HuH-7 (cell line): ENCODE measurements at places on chromosomes 12 and 14.

GRCh38 chr12:81968421-81968820 is 209.3 kb upstream of the PPFIA2 start:
- no peak for DNase-seq

DNA sequence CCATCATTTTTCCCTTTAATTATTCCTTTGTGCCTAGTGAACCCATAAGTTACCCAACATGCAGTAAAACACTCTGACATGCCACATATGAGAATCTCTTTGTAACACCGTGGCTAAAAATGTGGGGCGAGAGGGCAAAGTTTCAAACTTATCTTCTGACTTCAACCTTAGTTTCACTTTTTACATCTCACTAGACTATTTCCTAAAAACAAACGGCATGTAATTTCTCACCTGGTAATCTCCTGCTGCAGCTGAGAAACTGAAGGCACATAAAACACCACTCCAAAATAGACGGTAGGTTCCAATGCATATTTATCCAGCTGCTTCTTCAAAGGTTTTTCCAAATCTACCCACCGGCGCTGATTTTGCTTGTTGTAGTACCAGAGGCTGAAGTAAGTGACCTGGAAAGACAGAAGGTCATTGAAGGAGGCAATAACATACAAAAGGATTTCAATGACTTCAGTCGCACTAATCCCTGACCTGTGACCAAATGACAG is 37.9 kb downstream of the PTPN21 start:
- no peak for DNase-seq

DNA sequence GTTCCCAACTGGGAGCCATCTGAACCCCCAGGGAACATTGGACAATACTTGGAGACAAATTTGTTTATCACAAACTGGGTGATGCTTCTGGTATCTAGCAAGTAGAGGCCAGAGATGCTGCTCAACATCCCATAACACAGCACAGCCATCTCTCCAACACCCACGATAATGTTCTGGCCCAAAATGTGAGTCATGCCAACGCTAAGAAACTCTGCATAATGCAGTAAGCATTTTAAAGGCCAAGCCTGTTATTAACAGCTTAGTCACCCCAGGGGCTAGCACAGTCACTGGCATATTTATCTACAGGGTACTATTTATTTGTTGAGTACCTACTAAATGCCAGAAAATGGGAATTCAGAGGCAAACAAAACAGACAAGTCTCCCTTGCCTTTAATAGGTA is 873.1 kb upstream of the TMEM132C start:
- DNase-seq, result no peak

- no peak for DNase-seq
Observed at GRCh38 chr14:55446833-55447232, 6.4 kb upstream of the TBPL2 start.

- DNase-seq, result no peak
Observed at GRCh38 chr14:87409393-87409792, 583.6 kb downstream of the GALC start.

DNA sequence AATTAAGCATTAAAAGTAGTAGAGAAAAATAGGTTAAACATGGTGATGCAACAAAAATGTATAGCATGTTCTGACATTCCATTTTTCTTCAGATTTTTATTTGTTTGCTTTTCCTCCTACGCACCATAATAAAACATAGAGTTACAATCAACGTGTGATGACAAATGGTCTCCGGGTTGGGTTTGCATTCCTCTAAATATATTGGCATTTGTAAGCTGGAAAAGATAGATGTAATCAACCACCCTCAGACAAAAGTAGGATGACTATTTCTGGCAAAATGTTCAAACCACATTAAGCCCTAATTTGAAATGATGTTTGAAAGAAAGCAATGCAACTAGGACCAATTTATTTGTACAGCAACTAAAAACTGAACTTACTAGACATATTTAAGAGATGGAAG is 58.4 kb downstream of the SLC25A21 start:
- DNase-seq, result no peak

GRCh38 chr12:116194935-116195431 is 82.5 kb downstream of the MED13L start:
- DNase-seq, result no peak

DNA sequence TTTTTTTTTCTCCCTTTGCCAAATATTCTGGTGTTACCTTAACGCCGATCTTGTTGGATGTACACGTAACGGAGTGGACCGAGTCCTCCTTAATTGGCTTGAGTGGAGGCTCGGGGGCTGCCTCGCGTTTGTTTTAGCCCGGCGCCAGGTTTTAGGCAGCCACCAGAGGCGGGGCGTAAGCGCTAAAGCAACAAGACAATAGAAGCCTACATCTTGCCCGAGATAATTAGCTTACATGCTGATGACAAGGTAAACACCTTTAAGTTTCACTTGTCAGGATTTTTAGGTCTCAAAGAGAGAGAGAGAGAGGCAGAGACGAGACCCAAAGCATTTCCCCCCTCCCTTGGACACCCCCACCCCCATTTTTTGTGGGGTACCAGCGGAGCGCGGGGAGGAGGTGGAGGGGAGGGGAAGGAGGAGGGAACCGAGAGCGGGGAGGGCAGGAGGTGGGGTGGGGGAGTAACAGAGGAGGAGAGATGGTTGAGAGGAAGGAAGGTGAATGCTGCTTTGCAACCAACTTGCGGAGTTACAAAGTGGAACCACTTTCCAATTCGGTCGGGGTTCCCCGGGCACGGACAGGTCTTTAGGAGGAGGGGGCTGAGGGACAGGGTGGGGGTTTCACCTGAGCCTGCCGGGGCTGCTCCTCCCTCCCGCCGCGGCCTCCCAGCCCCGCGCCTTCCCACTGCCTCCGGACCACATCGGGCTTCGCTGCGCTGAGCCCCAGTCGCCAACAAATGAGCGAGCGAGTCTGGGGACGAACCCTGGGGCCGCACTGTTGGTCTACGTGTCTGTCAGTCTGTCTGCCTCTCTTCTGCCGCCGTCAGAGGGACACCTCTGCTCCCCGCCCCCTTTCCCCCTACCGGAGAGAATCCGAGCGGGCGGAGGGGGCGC is at the start of gene NKX2-1:
Gene NKX2-1 (minus strand): TSS at position 802 of the 891 bp plus-strand sequence. CDS start 103 bp downstream, at position 699.
- peak; percentile 35 for DNase-seq

GRCh38 chr14:99537399-99537798 is 56.2 kb downstream of the CCNK start:
- DNase-seq, result no peak

DNA sequence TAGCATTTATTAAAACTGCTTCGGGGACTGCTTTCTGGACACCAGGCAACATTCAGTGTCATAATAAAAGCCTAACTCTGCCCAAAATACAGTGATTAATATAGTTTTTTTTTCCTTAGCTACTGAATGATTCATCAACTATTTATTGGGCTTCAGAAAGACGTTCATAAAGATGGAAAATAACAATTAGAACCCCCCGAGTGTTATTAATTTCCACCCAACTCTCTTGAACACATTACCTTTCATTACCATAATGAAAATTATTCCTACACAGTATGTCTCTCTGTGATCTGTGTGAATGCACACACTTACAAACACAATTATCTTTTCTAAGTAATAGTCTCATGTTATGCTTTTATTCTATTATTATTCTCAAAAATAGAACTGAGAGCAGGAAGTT is 473.0 kb downstream of the ADAMTS20 start:
- no peak for DNase-seq

DNA sequence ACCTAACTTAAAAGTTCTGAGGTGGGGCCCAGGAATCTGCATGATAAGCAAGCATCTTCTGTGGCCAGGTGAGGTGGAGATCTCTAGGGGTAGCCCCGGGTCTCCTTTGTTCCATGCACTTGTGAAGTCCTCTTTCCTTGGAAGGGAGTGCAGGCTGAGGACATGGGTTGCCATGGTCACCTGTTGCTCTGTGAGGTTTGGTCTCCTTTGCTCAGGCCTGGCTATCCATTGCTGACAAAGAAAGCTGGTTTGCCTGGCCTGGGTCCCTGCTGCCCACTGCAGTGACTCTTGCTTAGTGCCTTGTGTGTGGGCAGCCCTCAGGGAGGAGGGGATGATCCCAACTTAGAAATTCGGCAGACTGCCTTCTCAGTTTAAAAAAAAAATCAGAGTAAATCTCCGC is 11.1 kb downstream of the NRXN3 start:
- no peak for DNase-seq

GRCh38 chr12:116538682-116539305 is 20.4 kb upstream of the MAP1LC3B2 start:
- DNase-seq, result no peak

DNA sequence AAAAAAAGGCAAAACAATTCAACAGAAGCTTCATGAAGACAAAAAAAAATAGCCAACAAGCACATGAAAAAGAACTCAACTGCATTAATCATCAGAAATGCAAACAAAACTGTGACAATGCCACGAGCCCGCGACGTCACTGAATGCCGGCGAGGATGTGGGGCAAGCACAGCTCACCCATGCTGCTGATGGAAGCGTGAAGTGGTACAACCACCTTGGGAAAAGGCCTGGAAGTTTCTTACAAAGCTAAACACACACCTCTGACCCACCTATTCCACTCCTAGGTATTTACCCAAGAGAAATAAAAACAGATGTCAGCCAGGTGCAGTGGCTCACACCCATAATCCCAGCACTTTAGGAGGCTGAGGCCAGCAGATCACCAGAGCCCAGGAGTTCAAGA is 10.5 kb downstream of the BTBD6 start:
- DNase-seq, result no peak

GRCh38 chr12:20646239-20646827 is 48.8 kb upstream of the SLCO1C1 start:
- peak; percentile 31 for DNase-seq

DNA sequence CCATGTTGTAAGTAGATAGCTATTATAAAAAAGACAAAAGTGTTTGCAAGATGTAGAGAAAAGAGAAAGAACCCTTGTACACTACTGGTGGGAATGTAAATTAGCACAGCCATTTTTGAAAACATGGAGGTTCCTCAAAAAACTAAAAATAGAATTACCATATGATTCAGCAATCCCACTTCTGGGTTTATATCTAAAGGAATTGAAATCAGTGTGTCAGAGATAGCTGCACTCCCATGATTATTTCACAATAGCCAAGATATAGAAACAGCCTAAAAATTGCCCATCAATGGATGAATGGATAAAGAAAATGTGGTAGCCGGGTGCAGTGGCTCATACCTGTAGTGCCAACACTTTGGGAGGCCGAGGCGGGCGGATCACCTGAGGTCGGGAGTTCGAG is 9.2 kb downstream of the PSMC6 start:
- no peak for DNase-seq

GRCh38 chr14:103298620-103299019 is 35.4 kb upstream of the EIF5 start:
- DNase-seq, result peak; percentile 52

DNA sequence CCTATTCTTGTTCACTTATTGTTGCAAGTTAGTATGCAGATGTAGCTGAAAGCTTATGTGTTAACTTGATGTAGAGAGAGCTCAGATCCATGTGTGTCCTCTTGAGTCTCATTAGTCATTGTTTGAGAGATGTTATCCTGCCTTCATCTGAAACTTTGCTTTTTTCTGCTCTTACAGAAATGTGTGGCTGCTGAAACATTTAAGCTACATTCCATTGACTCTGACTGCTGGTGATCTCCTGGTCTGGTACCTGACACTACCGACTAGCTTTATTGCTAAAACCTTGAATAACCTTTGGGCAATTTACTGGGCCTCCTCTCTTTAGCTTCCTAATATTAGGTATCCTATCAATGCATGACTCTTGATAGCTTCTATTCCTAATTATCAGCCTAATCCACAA is 705.6 kb upstream of the FOXG1 start:
- DNase-seq, result no peak

GRCh38 chr14:31207287-31207754 is 272 bp downstream of the HECTD1 start:
- DNase-seq, result no peak

GRCh38 chr12:121444842-121445202 is 44.9 kb downstream of the RNF34 start:
- no peak for DNase-seq

GRCh38 chr12:21644516-21644915 is 13.1 kb downstream of the LDHB start:
- no peak for DNase-seq

GRCh38 chr14:67331368-67332125 is 28.1 kb downstream of the ATP6V1D start:
- no peak for DNase-seq

- no peak for DNase-seq
Observed at GRCh38 chr12:98895086-98895651, 250.1 kb downstream of the APAF1 start.

GRCh38 chr12:130970165-130970907 is 16.6 kb downstream of the ADGRD1 start:
- DNase-seq, result peak; percentile 42

DNA sequence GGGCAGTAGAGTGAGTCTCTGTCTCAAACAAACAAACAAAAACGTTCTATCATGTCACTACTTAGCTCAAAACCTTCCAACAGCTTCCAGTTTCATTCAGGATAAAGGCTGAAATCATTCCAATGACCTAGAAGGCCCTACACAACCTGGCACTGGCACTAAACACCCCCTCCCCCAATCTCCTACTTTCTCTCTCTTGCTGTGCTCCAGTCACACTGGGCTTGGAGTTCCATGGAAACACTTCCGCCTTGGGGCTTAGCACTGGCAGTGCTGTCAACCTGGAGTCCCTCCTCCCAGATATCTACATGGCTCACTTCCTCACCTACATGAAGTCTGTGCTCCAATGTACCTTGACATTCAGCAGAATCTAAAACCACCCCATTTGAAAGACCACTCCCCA is 65.0 kb upstream of the SINHCAF start:
- DNase-seq, result no peak

GRCh38 chr12:132439333-132439904 is 50.5 kb upstream of the FBRSL1 start:
- no peak for DNase-seq

GRCh38 chr12:11431486-11431885 is 36.1 kb upstream of the PRB2 start:
- no peak for DNase-seq

- DNase-seq, result no peak
Observed at GRCh38 chr12:75705749-75706711, 194.6 kb upstream of the KRR1 start.

DNA sequence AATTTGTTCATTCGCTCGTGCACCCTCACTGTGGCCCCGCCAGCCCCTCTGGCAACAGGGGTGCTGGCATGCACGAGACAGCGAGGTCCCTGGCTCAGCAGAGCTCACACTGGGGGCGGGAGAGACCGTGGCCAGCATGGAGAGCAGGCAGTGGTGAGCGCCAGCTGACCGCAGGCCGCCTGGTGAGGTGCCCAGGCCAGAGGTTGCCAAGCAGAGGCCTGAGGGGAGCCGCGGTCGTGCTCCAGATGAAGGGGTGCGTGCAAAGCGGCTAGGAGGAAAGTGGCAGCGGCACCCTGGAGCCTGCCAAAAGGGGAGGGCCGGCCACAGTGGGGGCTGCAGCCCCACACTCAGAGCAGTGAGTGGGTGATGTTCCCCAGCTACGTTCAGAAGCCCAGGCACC is 56.1 kb downstream of the CDC42BPB start:
- DNase-seq, result no peak
